ENCODE measurements at places on chromosomes 16 and 17.

DNA sequence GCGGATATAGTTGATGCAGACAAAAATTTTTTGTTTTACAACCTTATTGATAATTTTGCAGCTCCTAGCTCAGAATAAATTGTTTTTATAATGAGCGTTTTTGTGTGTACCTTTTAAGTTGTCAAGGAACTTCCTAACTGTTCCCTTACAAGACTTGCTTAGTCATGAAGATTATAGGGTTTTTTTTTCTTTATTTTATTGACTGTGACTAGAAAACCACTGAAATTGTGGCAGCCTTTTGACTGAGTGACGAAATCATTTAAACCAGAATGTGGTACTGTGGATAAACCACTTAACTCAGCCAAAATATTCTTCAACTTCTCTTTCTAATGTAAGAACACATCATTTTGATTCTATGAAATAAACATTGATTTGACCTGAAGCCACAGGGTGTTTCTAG is 40.8 kb upstream of the VPS4A start:
- DNase-seq = peak; percentile 67

- DNase-seq = no peak
Observed at GRCh38 chr17:66791347-66791746, 43.6 kb upstream of the CACNG5 start.

DNA sequence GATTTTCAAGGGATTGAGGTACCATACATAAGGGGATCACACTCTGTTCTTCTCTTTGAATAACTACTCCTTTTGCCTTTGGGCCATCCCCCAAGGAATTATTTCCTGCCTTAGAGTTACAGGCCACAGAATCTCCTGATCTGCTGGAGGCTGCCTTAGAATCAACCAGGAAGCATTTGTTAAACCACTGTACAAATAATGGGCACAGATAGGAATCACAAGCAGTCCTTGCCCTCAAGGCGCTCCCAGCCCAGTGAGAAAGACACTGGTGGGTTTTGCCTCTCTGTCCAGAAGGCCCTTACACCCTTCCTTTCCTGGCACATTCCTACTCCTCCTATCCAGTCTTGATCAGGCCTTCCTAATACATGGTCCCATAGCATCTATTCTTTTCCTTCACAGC is 45.9 kb downstream of the MRTFB start:
- no peak for DNase-seq

- DNase-seq = peak; percentile 78
Observed at GRCh38 chr16:49602201-49602975, 228.8 kb downstream of the C16orf78 start.

GRCh38 chr16:66036184-66036583 is 330.3 kb upstream of the CDH5 start:
- no peak for DNase-seq

DNA sequence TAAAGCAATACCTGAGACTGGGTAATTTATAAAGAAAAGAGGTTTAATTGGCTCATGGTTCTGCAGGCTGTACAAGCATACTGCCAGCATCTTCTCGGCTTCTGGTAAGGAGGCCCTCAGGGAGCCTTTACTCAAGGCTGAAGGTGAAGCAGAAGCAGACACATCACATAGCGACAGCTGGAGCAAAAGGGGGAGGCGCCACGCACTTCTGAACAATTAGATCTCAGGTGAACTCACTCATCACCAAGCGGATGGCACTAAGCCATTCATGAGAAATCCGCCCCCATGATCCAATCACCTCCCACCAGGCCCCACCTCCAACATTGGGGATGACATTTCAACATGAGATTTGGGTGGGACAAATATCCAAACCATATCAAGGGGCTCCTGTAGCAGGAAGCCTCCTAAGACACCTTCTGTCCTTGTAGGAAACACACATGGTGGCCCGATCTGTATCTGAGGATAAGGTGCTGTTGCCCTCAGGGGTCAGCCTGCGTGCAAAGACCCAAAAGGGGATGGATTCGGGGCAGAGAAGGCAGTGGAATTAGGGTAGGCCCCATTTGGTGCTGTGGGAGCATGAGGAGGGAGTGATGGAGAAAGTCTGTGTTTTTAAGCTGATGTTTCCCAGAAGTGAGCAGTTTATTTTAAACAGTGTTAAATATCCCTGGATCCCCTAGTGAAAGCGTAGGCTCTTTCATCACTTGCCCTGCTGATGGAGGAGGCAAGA is 23.0 kb downstream of the IL21R start:
- DNase-seq = no peak

DNA sequence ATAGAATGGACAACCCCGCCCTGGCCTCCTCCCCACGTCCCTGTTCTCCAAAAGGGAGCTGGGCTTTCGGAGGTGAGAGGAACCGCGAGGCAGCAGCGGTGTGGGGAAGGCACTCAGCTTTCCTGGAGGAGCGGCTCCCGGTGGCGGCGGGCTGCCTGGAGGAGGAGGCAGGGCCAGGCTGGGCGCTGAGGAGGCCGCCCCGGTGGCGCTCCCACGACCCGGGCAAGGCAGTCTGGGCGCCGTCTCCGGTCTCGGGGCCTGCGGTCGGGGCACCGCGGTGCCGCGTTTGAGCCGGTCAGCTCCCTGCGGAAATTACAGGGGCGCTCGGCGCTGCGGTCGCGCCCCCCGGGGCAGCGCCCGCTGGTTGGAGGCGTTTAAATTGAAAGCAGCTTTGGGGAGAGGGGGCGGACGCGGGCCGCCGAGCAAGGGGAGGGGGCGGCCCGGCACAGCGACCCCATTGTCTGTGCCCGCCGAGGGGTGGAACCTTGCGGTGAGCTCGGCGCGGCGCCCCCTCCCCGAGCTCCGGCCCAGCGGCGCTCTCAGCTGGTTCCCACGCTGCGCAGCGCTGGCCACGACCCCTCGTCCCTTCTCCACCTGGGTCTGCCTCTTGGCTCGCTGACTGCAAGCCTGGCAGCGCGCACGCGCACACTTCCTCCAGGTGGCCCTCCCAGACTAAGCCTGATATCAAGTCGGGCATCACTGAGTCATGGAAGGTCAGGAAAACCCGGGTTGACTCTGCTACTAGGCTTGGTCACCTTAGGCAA is 58.7 kb upstream of the DLX4 start:
- DNase-seq = peak; percentile 10

DNA sequence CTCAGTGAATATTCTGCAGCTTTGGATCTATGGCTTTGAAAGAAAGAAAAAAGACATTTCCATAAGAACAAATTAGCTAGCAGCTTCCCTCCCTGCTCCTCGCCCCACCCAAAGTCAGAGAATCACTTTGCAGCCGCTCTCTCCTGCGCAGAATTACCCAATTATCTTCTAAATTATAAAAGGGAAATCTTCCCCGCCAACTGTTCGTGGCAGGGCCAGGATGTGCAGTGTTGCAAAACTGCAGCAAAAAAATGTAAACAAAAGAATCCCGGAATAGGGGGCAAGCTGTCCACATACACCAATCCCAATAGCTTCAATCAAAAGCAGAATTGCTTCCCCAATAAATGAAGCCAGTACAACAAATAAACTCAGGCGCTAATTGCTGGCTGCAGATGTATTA is 510.6 kb downstream of the RBFOX1 start:
- no peak for DNase-seq

DNA sequence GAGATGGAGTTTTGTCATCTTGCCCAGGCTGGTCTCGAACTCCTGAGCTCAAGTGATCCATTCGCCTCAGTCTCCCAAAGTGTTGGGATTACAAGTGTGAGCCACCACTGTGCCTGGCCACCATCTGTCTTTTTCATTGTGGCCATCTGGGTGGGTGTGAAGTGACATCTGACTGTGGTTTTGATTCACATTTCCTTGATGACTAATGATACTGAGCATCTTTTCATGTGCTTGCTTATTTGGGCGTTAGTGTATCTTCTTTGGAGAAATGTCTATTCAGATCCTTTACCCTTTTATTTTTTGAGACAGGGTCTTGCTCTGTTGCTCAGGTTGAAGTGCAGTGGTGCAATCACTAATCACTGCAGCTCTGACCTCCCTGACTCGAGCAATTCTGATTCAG is 53.9 kb upstream of the ERN1 start:
- peak; percentile 29 for DNase-seq

DNA sequence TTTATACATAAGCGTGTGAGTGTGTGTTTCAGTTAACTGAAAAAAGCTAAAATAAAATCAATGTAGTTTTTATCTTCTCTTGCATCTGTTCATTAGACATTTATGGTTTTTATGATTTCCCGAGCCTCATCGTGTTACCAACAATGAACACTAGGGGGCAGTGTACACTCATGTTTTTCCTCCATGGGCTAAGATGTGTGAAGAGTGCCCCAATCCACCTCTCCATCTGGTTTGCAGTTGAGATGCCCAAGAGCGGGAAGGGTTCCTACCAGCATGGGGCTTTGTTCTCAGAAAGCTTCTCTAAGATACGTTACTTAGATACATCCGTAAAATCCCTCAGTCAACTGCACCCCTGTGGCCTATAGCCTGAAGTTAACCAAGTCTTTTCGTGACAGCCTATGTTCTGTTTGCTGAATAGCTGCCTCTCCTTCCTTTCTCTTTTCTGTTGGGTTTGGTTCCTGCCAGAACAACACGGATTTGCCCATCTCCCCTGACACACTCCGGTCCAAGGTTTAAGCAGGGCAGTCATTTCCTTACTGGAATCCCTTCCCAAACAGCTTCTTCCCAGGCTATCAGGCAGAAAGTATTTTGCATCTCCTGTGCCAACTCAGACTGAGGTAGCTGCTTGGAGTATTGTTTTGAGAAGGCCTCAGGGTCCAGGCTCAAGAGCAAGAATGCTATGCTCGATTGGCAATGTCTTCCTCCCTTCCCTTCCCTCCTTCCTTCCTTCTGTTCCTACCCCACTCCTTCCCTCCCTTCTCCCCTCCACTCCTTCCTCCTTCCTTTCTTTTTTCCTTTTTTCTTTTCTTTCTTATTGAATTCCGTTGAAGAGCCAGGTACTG is 12.9 kb upstream of the ELAC2 start:
- peak; percentile 9 for DNase-seq

DNA sequence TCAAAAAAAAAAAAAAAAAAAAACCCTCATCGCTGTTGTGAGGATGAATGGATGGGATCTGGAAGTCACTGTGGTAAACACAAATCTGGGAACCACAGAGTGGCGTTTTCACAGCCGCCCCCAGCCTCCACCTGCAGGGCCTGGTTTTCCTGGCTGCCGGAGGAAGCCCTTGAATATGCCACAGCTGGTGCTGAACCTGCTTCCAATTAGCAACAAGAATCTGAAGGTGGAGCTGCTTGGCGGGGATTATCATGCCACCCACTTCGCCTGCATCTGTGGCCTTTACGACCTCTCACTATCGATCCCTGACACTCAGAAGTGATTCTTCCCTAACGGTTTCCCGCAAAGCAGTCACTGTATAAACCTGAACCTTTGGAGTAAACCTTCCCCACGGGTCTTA is 16.1 kb downstream of the MRM3 start:
- no peak for DNase-seq

- peak; percentile 42 for DNase-seq
Observed at GRCh38 chr16:11361701-11362451, 16.6 kb downstream of the RMI2 start.

GRCh38 chr16:2745116-2745890 is 7.1 kb upstream of the SRRM2 start:
- DNase-seq = no peak

DNA sequence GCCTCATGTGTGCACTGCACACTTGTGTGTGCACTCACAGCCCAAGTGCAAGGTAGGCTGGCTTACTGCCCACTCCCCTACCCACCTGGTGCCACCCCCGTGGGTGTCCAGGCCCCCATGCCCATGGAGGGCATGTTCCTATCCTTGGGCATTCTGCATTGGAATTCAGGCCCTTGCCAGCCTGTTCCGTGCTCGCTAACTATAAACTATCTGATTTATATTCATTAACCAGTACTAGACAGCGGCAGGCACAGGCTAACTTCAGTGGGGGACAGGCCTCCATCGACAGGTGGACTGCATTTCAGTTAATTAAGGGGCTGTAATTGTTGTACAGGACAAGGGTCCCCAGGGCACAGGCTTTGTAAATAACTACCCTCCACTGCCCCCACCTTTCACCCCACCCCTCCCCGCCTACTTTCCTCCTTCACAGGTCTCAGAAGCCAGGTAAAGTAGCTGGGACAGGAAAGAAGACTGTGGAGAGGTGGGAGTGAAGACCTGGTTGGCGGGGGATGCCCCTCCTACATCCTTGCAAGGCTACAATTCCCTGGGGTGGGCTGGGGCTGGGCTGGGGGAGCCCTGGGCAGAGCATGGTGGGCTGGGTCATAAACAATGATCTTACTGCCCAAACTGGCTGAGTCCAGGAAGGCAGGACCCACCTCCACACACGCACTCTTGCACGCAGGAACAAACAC is 119.0 kb upstream of the LHX1 start:
- peak; percentile 18 for DNase-seq

DNA sequence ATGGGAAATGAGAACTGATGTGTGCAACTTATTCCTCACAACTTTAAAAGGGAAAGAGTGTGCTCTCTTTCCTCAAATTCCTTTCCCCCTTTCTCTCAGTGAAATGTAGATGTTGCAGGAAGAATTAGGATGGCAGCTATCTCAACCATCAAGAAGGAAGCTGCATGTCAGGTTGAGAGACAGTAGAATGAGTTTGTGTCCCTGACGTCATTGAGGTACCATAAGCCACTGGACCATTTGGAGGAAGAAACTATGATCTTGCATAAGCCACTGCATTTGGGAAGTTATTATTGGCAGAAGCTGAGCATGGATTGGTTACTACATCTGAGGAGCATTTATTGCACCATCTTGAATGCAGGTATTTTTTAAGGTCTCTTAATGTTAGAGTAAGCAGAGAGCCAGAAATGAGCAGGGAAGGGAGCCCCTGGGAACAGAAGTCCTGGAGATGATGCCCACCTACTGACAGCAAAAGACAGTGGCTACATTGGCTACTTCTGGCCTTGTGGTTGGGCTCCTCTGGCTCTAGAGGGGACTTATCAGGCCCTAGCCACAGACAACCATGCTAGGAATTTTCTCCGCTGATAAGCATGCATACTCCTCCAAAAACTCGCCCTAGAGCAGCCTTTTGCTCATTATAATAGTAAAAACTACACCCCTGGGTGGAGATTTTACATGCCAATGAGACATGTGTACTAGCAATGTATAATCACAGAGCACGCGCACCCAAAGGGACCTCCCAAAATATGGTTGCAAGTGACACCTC is 249.0 kb upstream of the SALL1 start:
- DNase-seq = no peak

DNA sequence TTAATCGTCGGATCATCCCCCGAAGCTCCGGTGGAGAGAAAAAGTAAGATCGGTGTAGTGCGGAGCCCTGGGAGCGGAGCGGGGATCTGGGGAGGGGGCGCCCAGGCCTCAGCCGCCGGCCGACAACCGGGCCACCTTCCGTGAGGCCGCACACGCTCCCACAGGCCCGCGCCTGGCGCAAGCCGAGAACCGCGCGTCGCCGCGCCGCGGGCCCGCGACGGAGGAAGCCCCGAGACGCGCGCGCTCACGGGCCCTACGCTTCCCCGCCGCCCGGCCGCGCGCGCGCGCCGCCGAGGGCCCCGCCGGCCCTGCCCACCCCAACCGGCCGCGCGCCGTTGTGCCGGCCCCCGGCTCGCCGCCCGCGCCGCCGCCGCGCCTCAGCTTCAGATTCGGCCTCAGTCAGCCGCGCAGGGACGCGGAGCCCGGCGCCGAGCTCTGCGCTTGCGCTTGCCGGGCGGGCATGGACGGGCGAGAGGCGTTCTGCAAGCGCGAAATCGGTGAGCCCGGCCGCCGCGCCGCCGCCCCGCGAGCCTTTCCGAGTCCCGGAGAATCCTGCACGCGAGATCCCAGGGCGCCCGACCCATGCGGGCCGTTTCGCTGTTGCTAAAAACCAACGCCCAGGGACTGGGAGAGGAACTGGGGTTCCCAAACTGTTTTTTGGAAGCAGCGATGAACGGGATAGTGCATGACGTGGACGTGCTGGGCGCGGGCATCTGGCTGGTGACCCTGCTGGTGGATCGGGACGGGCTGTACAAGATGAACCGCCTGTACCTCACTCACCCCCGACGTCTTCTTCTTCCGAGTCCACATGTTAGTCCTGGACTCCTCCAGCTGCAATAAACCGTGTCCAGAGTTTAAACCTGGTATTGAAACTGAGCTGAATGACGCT is 28.0 kb upstream of the LRRC37A start:
- DNase-seq = peak; percentile 48
